ENCODE measurements at places on chromosomes 11 and 22. TPM values are rescaled to one million over a fixed set of nuclear protein-coding genes. Genes with fewer than 3 reads are reported as not detected.

GRCh38 chr11:65262776-65263175, 1.0 kb downstream of the POLA2 start:
- no peak for DNase-seq

OR51L1 gene
- not detected for total RNA-seq

- no peak for DNase-seq
Observed at GRCh38 chr11:94956963-94957362, 16.4 kb downstream of the CWC15 start.

DNA sequence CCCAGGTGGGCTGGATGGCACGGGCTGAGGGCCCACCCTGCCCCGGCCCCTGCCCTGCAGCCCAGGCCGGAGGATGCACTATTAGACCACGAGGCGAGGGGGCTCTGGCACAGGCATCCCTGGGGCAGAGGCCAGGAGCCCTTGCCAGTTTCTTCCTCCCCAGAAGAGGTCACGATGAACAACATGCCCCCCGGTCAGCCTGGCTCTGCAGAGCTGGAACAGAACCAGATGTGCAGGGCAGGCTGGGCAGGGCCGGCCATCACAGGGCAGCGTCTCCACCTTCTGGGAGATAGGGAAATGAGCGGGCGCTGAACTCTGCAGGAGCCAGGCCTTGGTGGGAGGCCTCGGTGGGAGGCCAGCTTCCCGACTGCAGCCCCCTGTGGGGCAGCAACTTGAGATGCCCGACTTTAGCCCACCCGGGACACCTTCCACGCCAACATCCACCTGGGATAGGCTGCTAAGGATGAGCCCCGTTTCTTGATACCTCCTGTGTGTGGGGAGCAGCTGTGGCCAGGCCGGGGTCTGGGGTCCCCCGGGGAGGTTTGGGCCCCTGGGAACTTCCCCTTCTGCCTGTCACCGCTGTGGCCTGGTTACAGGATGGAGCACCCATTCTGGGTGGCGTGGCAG, 21.8 kb upstream of the GNB1L start:
- DNase-seq = no peak

BBOX1 gene
- not detected for total RNA-seq

TEX12 gene
- not detected for total RNA-seq

SERHL2 gene
- 0.27 TPM for total RNA-seq

CREBZF gene
- 21.4 TPM for total RNA-seq

DNA sequence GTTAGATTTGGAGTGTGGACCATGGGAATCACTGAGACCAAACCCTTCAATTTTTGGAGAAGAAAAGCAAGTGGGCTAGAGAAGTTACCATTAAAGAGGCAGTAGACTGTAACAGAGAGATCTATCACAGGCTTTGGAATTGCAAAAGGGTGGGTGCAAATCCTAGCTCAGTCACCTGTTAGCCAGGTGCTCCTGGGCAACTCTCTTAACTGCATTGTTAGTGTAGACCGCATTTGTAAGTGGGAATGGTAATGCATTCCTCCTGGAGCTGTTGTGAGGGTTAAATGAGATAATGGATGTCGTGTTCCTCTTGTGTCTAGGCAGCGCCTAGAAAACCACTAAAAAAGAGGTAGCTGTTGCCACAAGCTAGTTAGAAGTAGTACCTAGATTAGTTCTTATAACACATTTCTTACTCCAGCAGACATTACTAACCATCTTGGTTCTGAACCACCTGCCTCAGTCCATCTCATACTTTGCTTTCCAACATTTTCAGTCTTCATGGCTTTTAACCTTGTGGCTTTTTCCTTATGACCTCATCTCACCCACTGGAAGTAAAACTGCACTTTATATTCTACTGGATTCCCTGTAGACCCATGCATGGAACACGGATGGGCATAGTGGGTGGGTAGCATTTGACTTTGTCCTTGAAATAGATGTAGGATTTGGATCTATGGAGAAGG, 153.0 kb downstream of the HIPK3 start:
- DNase-seq = no peak

- no peak for DNase-seq
Observed at GRCh38 chr11:77346906-77347603, 45.6 kb upstream of the GDPD4 start.

DNA sequence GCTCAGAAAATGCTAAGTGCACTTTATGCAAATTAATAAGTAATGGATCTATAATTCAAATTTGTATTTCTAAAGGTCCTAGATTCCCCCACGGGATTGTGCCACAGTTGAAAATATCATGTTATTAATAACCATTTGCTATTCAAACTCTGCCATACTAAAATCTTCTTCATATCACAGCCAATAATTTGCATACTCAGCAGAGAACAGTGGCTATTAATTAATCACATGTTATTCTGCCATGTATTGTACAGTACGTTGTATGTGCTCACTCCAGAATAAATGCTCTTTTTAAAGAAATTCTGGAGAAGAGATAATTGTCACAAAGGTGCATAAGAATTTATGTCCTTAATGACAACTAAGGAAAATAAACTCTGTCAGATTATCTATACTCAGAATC, 184.9 kb upstream of the LUZP2 start:
- no peak for DNase-seq

- DNase-seq = no peak
Observed at GRCh38 chr22:43847376-43848289, 14.7 kb downstream of the SULT4A1 start.

OR5A2 gene
- total RNA-seq = not detected

DNA sequence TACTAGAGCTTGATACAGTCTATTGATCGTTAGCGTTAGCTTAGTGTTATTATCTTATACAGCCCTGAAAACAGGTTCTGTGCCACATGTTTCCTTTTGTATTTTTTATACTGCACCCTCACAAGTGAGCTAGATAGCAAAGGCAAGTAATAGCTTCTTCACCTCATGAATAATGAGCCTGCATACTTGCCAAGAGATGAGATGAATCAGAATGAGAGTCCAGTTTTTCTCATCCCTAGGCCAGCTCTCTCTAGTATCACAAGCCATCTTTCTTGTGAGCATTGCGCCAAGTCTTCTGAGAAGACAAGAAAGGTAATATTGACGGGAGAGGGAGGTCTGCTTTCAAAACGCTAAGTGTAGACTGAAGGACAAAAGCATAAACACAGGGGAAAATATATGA, 8.7 kb upstream of the CARD18 start:
- no peak for DNase-seq

FIBIN gene
- 1.3 TPM for total RNA-seq

HSPA8 gene
- total RNA-seq = 1,290 TPM

GRCh38 chr11:33443684-33444083, 186.5 kb downstream of the HIPK3 start:
- no peak for DNase-seq

GRCh38 chr11:65559951-65560537, 1.9 kb upstream of the LTBP3 start:
- DNase-seq = no peak

DNA sequence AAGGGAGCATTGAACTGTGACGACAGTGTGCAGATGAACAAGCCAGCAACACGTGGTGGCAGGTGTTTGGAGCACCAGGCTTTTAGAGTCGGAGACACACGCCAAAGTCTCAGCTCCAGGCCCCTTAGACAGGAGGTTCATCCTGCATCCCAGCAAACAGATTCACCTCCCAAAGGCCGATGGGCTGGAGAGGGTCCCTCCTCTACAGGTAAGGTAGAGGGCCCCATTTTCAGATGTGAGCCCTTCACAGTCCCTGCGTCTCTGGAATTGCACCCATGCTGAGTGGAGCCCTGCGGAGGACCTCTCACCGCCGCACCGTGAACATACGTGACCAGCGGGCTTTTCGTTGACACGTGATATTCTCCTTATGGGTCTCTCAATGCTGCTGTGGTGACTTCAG, 109.0 kb upstream of the B3GAT1 start:
- no peak for DNase-seq

DNA sequence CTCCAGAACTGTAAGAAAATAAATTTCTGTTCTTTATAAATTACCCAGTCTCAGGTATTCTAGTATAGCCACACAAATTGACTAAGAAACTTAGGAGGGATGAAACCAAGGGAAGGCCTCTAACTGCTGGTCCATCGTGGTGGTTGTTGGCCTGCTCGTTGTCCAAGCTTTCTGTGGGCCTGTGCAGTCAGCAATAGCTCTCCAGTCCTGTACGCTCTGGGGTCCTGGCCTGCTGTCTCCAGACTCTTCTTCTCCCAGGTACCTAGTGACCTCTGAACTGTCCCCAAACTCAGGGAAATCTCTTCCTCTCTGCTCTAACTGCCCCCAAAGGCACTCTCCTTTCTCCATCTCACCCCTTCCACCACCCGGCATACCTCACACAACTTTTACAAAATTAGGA, 5.7 kb upstream of the VSIG10L2 start:
- no peak for DNase-seq

CASP5 gene
- not detected for total RNA-seq

NDUFV1 gene
- 262 TPM for total RNA-seq

DNA sequence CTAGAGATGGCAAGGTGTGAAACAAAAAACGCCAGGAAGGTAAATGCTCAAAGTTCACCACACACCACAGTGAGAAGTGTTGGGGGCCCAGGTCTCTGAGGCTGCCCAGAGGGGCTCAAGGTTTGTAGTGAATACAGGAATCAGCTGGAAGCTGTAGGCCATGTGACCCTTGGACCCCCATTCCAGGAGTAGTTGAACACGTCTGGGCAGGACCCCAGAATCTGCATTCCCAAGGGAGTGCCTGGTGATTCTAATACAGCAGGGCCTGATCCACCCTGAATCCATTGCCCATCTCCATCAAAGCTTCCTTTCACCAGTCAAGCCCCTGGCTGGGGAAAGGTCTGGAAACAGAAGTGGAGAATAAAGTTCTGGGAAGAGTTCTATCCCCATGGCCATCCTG, 70.8 kb upstream of the B3GAT1 start:
- no peak for DNase-seq

GRCh38 chr11:33931067-33931466, 39.2 kb upstream of the LMO2 start:
- no peak for DNase-seq

- peak; percentile 10 for DNase-seq
Observed at GRCh38 chr11:11931461-11932055, 76.9 kb downstream of the DKK3 start.

CLTCL1 gene
- 25.9 TPM for total RNA-seq

OR10D3 gene
- total RNA-seq = not detected

GRCh38 chr22:27124351-27124966, 467.1 kb downstream of the MIAT start:
- no peak for DNase-seq

GRCh38 chr11:99079576-99079975, 58.8 kb downstream of the CNTN5 start:
- DNase-seq = no peak

GRCh38 chr11:102912482-102912830, 37.7 kb upstream of the MMP12 start:
- no peak for DNase-seq

OR10S1 gene
- not detected for total RNA-seq

DBX1 gene
- total RNA-seq = not detected

TECTA gene
- 0.75 TPM for total RNA-seq

DNA sequence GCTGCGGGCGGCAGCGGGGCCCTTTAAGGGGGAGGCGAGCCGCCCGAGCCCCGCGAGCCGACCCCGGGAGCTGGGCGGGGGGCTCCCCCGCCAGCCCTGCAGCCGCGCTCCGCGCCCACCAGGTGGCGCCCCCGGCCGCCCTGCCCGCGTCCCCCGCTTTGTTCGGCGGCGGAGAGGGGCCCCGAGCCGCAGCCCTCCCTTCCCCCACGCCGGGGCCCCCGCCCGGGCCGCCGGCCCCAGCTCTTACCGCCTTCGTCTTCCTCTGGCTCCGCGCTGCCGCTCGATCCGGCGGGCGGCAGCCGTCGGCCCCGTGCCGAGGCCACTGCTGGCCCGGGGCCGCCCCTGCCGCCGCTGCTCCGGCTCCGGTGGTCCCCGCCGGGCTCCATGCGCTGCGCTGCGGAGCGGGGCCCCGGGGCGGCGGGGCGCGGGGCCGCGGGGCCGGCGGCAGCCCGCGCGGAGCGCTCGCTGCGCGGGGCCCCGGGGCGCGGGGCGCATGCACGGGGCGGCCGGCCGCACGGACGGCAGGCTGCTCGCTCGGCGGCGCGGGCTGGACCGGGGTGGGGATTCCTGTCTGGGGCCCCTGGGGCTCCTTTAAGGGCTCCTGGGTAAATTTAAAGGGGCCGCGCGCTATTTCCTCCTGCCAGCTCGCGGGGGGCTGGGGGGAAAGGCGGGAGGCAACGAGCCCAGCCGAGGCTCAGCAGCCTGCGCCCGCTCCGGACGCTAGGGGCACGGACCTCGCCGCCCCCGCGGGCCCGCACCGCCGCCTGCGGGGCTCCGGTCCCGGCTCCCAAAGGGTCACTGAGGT, at the start of gene ZFTA:
Gene ZFTA, minus strand, starts transcription at position 539 of the 805 bp plus-strand sequence. Its CDS starts 153 bp downstream, at position 386.
- DNase-seq = no peak

MPPED2 gene
- 1.8 TPM for total RNA-seq

GRCh38 chr11:72222106-72222891, 2.3 kb upstream of the INPPL1 start:
- DNase-seq = no peak

C11orf97 gene
- total RNA-seq = not detected

Data from kidney epithelial cell (primary cell).